ENCODE measurements at places on chromosomes 16 and 17.
A peak's percentile ranks its signal among the peaks of the same experiment; 100 is the strongest.

GRCh38 chr17:3308603-3309002 lies 10.4 kb upstream of the OR3A1 start:
- no peak for DNase-seq

DNA sequence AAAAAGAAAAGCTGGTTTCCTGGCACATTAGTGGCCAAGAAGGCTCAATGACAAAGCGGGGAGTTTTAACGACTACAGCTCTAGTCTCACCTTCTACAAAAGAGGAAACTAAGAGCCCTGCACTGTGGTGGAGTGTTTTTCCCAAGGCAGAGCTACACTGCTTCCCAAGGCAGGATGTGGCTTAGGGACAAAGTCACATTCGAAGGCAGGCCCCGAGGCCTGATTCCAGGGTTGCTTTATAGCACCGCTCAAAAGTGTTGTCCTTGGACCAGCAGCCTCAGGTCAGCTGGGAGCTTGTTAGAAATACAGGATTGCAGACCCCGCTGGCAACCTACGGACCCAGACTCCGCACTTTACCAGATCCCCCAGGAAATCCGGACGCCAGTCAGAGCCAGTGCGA lies 23.8 kb downstream of the TMEM92 start:
- no peak for DNase-seq

GRCh38 chr16:83301971-83302370 lies 505.8 kb upstream of the HSBP1 start:
- DNase-seq = no peak

GRCh38 chr17:29240968-29241963 lies 5.4 kb upstream of the CRYBA1 start:
- peak; percentile 44 for DNase-seq

- no peak for DNase-seq
These were observed 16.3 kb downstream of the IRF8 start for GRCh38 chr16:85915125-85915845.

DNA sequence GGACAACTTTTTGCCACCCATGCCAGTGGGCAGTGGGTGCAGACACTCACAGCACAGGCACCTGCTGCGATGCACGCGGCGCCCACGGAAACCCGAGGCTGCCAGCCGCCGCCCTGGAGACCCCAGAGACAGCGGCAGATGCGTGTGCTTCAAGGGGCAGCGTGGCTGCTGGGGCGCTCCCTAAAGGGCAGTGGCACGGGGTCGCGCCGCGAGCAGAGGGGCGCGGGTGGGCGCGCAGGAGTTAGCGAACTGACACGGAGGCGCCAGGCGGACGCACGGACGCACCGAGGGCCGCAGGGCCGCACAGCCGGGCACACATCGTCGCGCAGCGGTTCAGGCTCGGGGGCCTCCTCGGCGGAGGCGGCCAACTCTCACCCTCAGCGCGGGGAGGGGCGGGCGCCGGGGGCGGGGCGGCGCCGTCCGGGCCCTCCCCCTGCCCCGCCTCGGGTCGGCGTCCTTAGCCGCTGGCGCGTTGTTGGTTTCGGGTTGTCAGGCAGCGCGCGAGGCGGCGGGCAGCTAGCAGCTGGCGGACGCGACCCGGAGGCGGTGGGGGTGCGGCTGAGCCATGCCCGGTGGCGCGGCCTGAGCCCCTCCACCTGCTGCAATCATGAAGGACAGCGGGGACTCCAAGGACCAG lies at the start of gene KIF19:
Gene KIF19, plus strand, starts transcription at position 484 of the 637 bp plus-strand sequence. Its CDS starts 124 bp downstream, at position 608.
- no peak for DNase-seq

GRCh38 chr17:65130832-65131231 lies 6.3 kb upstream of the RGS9 start:
- no peak for DNase-seq

GRCh38 chr16:28621481-28622155 lies 11.8 kb upstream of the SULT1A1 start:
- no peak for DNase-seq

- DNase-seq = no peak
These were observed 8.4 kb downstream of the MYO1C start for GRCh38 chr17:1484060-1484535.

- no peak for DNase-seq
These were observed 81.1 kb downstream of the FTO start for GRCh38 chr16:53785044-53785443.

- DNase-seq = no peak
These were observed 572 bp downstream of the PGP start for GRCh38 chr16:2213817-2214718.

DNA sequence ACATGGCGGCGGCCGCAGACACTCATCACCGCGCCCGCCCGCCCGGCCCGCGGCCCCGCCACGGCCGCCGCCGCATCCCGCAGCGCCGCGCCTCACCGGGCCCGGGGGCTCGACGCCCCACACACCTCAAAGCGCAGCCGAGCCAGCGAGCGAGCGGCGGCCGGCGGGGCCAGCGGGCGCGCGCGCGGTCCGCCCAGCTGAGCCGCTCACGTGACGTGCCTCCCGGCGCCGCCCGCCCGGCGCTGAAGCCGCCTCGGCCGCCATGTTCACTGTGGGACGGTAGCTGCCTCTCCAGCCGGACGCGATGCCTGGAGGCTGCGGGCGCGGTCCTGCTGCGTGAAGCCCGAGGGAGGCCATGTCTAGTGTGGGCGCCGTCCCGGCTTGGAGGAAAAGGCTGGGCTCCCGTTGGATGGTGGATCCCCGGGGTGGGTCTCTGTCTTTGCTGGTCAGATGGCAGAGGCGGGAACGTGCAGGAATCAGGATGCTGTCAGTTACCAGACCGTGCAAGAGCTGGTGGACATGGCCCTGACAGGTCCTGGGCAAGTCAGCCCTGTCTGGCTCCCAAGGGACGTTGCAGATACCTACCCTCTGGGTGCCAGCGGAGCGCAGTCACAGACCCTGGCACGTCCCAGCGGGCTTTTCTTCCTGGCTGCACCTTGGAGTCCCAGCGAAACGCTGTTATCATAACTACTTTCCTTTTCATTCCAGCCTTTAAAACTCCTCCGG lies at the start of gene USP31:
Gene USP31, minus strand, starts transcription at position 186 of the 726 bp plus-strand sequence. Its CDS starts 182 bp downstream, at position 4.
- peak; percentile 86 for DNase-seq

DNA sequence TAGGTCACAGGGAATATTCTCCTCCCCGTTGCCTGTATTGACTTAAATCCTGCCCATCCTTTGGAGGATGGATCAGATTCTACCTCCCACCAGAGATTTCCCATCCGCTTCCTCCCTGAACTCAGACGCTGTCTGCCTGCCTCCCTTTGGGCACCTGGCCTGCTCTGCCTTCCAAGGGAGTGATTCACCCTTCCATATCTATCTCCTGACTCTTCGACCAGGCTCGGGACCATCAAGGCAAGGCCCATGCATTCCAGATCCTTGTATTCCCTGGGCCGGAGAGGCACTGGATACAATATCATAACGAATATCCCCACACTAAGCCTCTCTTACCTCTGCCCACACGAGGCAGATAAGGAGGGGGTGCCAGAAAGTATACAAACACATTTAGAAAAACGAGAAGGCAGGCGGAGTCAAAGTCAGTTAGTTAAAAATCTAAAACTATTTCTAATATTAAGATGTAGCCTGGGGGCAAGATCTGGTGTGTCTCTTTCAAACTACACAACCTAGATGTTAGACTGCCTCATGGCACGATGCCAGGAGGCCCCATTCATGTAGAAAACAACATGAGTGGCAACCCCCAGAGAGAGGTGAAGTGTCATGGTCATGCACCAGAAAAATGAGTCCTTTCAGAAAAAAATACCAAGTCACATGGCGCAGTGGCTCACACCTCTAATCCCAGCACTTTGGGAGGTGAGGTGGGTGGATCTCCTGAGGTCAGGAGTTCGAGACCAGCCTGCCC lies 9.2 kb downstream of the PMP22 start:
- no peak for DNase-seq

GRCh38 chr17:8176197-8176940 lies at the start of gene TMEM107:
TSS of gene TMEM107 (minus strand) at chr17:8176380. CDS start at chr17:8176286, 94 bp downstream.
- DNase-seq = no peak

GRCh38 chr17:57513569-57513968 lies 231.5 kb downstream of the CCDC182 start:
- DNase-seq = no peak

DNA sequence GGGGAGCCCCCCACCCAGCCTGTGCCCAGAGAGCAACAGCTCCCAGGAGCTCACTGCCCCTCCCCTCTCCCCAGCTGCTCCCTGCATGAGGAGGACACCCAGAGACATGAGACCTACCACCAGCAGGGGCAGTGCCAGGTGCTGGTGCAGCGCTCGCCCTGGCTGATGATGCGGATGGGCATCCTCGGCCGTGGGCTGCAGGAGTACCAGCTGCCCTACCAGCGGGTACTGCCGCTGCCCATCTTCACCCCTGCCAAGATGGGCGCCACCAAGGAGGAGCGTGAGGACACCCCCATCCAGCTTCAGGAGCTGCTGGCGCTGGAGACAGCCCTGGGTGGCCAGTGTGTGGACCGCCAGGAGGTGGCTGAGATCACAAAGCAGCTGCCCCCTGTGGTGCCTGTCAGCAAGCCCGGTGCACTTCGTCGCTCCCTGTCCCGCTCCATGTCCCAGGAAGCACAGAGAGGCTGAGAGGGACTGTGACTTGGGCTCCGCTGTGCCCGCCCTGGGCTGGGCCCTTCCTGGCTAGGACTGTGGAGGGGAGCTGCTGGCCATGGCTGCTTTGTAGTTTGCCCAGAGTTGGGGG lies 584 bp downstream of the TCAP start:
- DNase-seq = no peak

- DNase-seq = no peak
These were observed 53.0 kb downstream of the XYLT1 start for GRCh38 chr16:17417740-17418139.

GRCh38 chr17:61619493-61619892 lies 28.5 kb upstream of the NACA2 start:
- no peak for DNase-seq

DNA sequence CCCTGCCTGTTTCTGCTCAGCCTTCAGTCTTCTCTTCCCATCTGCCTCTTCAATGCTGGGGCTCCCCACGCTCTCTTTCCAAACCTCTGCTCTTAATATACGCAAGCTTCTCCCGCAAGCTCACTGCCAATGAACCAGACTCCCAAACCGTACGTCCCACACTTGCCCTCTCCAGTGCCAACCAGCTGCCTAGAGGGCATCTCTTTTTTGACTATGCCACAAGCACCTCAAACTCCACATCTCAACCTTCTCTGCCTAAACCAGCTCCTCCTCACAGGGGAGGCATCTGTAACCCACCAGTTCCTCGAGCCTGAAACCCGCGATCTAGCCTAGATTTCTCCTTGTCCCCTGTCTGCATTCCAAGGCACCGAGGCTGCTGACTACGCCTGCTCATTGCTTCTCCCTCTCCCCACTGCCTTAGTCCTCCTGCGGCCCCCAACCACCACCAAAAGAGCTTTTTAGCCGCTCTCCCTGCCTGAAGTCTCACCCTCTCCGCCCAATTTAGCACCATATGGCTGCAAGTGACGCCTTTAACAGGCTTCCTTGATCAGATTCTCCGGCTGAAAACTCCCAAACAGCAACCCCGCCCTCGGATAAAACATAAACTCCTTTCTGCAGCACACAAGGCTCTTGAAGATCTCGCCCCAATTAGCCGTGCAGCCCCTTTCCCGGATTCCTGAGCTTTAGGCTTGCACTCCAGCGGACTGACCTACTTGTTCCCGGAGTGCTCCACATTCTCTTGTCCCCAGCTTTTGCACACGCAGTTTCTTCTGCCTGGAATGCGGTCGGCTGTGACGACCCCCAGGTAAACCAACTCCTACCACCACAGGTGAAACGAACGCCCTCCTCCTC lies 1.5 kb downstream of the GGA2 start:
- no peak for DNase-seq

- no peak for DNase-seq
These were observed 75.6 kb downstream of the MGAT5B start for GRCh38 chr17:76943781-76944213.

DNA sequence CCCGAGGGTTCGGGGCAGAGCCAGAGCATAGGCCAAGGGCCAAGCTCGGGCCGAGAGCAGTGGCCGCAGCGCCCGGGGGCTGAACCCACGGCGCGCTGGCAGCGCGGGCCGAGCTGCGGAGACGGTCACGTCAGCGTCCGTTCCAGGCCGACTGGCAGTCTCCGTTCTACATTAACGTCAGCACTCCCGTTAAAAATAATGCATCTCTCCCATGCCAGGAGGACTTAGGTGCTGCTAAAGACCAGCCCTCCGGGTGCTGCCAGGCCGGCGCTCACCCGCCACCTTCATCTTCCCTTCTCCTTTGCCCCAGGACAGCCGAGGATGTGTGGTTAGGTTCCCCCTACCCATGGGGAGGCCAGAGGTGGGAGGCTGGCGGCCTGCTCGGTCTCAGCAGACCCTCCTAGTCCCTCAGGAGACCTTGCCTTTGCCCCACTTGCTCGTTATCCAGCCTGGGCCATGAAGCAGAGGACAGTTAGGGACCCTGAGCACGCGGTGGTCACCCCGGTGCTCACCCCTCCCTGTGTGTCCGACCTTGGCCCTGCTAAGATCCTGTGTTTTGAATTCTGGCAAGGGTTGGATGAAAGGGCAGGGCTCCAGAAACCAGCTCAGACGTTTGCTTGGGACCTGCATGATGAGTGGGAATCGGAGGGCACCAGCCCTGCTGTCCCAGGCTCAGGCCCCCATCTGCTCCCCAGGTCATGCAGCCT lies 572 bp downstream of the MPG start:
- DNase-seq = no peak

DNA sequence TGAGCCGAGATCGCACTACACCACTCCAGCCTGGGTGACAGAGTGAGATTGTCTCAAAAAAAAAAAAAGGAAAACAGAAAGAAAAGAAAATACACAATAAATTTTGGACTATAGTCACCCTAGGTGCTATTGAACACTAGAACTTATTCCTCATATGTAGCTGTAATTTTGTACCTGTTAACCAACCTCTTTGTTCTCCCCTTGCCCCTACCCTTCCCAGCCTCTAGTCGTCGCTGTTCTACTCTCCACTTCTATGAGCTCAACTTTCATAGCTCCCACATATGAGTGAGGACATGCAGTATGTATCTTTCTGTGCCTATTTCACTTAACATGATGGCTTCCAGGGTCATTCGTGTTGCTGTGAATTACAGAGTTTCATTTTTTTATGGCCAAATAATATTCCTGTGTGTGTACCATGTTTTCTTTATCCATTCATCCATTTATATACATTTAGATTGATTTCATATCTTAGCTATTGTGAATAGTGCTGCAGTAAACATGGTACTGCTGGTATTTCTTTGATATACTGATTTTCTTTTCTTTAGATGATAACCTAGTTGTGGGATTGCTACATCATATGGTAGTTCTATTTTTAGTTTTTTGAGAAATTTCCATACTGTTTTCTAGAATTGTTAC lies 28.3 kb downstream of the VPS35L start:
- no peak for DNase-seq

GRCh38 chr16:50276801-50277555 lies 10.6 kb downstream of the ADCY7 start:
- DNase-seq = no peak

GRCh38 chr16:84326545-84326944 lies 31.9 kb downstream of the WFDC1 start:
- DNase-seq = no peak

DNA sequence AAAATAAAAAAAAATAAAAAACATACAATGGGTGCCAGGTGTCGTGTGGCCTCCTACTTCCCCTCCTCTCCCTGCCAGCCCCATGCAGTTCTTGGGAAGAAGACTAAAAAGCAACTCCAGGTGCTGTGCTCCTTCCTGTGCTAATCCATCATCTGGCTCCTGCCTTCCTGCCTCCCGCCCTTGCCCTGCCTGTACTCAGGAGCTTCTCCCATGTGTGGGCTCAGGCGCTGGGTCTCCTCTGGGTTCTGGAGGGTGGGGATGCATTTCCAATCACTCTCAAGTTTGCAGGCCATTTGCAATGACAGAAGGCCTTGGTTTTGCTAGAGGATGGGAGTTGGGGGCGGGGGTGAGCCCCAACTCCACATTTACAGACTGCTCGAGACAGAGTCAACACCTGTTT lies 122.9 kb downstream of the SDK2 start:
- no peak for DNase-seq

GRCh38 chr16:28326881-28327610 lies 34.7 kb downstream of the SBK1 start:
- DNase-seq = no peak
